ENCODE measurements at places on chromosomes 1 and 21. TPM values are rescaled to one million over a fixed set of nuclear protein-coding genes. Genes with fewer than 3 reads are reported as not detected.

Gene ZMYND12
- total RNA-seq, result 1.2 TPM

Gene IL12RB2
- 1.1 TPM for total RNA-seq

Gene BRINP3
- not detected for total RNA-seq

Gene TMOD4
- 5.0 TPM for total RNA-seq

Gene CCDC17
- total RNA-seq, result 5.4 TPM

Gene FCER1A
- 0.81 TPM for total RNA-seq

Gene DNAJB4
- 11.4 TPM for total RNA-seq

Gene USP33
- total RNA-seq, result 91.4 TPM

Gene FAM163A
- total RNA-seq, result 0.17 TPM

Gene CDKN2C
- 4.9 TPM for total RNA-seq

Gene CD34
- total RNA-seq, result 3.4 TPM

Gene NBPF8
- total RNA-seq, result 38.5 TPM

Gene LCE2C
- total RNA-seq, result not detected

Gene PRAMEF11
- not detected for total RNA-seq

Data from naive thymus-derived CD4-positive, alpha-beta T cell (primary cell).